ENCODE measurements at places on chromosomes 6 and 20.

- DNase-seq, result peak; percentile 8
Observed at GRCh38 chr6:2028457-2029038, 216.9 kb downstream of the GMDS start.

DNA sequence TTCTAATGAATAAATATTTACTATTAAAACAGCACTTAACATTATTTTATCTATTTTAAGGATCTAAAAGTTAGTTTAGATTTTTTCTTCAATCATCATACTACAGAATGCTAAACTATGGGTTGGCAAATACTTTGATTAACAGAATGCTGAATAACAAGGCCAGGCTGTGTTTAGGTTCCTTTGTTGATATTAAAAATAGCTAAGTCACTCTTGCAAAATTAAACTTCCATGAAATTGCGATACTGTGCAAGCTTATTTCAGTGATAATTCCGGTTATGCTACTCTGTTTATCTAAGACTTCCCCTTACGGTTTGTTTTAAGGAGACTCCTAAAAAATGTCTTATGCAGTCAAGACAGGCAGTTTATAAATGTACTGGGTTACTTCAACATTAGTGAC, 2.8 kb downstream of the RNF24 start:
- peak; percentile 48 for DNase-seq

GRCh38 chr20:40359131-40359912, 329.7 kb downstream of the MAFB start:
- DNase-seq, result no peak

DNA sequence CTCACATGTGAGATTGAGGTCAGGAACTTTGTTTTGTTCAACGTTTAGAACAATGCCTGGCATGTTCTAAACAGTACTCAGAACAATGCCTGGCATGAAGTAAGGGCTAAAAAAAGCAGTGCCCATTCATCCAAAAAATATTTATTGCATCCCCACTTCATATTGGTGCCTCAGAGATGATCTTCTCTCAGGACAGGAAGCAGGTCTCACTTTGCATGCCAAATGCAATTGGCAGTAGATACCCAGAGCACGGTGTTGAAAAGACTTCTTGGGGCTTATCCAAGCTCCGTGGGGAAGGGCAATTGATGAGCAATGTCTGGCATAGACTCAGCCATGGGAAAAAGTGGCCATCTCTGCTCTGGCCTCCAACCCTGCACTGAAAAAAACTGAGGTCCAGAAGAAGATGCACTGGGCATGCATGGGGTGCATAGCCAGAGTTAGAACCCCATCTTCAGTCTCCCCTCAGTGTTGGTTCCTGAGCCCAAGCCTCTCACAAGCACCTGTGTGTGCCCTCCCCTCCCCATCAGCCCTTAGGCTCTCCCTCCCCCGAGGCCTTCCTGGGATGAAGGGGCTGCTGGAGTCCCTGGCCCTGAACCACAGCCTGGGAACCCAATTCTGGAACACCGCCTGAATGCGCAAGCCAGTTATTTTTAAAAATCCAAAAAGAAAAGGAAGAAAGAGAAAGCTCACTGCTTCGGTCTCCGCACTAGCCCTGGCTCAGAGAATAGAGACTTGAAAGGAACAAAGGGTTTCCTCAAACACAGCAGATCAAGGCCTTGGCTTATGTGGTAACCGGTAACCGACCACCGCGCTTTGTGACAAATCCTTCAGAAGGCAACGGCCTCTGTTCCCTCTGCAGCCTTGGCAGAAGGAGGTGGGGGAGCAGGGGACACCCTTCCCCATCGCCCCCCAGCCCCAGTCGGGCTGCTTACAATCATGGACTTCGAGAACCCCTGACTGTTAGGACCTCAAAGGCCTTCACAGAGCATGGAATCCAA, 78.5 kb upstream of the SIRPA start:
- peak; percentile 95 for DNase-seq

GRCh38 chr6:63186970-63187369, 24.3 kb upstream of the FKBP1C start:
- no peak for DNase-seq

DNA sequence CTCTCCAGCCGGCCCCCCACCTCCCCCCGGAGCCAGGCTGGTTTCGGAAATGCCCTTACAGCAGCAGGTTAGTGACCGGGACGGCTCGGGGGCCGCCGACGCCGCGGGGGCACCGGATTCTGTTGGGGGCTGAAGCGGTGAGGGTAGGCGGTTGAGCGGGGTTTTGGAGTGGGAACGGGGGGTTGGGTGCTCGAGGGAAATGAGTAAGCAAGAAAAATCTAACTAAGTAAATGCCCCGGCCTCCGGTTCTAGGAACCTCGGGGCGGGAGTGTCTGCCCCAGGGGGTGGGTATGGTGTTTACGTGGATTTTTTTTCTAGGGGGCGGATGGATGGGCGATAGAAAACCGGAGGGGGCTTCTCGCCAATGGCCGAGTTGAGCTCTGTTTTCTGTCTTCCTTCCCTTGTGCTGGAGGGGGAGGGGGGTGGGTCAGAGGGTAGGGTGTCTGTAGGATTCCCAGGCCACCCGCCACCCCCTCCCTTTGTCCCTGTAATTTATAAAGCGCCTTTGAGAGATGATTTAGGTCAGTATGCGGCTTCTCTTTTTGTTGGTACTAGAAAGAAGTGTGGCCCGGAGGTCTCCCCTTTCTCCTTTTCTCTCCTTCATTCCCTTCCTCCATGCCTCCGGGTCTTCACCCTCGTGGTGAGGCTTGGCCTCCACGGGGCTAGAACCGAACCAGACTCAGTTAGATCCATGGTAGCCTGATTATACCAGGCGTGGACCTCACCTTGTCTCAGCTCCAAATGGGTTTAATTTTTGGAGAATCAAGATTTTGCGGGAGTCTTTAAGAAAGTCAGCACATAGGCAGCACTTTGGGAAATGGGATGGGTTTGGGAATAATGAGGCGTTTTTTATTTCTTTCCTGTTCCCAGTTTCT, 2.3 kb downstream of the E2F3 start:
- peak; percentile 64 for DNase-seq

DNA sequence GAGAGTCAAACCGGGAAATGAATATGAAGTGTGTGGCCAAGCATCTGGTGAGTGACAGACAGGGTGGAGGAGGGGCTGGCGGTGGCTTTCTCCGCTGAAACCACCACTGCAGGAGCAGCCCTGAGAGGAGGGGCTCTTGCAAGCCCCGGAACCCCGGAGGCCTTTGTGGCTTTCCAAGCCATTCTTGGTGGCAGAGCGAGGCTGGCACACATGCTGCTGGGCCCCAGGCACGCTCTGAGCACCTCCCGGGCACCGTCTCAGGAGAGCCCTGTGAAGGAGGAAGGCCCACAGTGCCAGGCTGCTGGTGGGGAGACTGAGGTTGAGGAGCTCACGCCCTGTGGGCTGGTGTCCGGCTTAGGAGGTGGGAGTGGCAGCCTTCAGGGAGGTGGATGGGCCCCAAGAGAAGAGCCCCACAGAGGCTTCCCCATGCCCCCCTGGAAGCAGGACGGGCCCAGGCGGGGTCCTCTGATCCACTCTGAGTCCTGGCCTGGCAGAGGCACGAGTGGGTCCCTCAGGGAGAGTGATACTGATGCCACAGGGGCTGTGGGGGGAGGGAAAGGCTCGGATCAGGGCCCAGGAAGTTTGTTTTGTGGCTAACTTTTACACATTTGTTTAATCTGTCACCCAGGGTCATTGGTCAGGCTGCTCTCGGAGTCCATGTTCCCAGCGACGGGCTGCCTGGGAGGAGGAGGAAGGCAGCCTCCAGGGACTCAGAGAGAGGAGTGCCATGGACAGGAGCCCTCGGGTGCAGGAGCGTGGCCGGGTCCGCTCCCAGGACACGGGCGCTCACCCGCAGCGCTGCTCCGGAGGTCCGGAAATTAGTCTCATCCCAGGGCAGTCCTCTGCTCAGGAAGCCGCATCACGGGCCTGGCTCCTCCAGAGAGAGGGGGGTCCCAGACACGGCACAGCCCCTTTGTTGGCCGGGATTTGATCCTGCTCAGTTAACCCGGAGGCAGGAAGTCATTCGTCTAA, 170.7 kb downstream of the ERMARD start:
- no peak for DNase-seq
